ENCODE measurements at places on chromosomes 3 and 15.

- DNase-seq = no peak
Observed at GRCh38 chr15:78088773-78089080, 3.6 kb upstream of the SH2D7 start.

- DNase-seq = no peak
Observed at GRCh38 chr3:8618950-8619349, 25.6 kb downstream of the SSUH2 start.

- no peak for DNase-seq
Observed at GRCh38 chr15:88187195-88187594, 69.3 kb downstream of the NTRK3 start.

DNA sequence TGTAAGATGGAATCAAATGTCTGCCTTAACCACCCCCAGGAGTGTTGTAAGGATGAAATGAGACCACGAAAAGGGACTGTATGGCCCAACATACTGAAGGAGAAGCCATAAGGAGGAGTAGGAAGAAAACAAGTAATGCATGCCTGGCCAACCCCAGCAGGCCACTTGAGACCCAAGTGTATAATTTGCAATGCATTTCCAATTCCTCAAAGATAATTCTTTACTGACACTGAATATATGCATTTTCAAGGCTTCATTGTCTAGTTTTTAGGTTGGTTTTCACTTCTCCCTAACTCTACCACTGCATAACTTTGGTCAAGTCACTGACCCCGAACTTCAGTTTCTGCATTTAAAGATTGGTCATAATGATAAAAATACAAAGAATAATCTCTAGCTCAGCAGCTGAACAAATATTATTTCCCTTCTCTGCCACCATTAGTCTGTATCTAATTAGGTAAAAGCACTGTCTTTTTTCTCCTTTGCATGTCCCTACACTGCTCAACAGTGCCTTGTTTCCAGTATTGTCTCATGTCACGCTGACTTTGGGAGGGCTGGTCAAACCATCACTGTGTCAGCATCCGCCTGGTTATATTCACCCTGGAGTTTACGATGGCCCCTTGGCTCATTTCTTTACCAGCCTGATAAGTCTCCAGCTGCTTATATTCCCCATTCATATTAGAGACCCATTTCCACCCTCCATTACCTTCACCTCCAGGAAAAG is 378.6 kb downstream of the NTRK3 start:
- no peak for DNase-seq

GRCh38 chr15:69631978-69632377 is 179.4 kb downstream of the RPLP1 start:
- DNase-seq = no peak

- no peak for DNase-seq
Observed at GRCh38 chr3:69649120-69650065, 89.9 kb upstream of the MITF start.

DNA sequence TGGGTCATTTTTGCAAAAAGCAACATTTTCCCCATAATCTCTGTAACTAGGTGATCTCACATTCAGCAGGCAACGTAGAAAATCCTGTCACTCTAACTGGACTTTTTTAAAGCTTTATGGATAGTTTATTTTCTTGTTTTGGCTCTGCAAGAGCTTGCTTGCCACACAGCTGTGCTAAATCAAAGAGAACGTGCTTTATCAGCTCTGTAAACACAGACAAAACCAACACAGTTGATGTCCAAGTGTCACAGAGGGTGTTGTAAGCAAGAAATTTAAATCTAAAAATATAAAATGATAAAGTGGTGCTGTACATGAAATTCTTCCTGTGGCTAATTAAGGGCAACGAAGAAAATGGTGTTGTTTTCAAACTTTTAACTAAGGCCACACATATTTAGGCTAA is 97.5 kb upstream of the STAC start:
- DNase-seq = no peak

DNA sequence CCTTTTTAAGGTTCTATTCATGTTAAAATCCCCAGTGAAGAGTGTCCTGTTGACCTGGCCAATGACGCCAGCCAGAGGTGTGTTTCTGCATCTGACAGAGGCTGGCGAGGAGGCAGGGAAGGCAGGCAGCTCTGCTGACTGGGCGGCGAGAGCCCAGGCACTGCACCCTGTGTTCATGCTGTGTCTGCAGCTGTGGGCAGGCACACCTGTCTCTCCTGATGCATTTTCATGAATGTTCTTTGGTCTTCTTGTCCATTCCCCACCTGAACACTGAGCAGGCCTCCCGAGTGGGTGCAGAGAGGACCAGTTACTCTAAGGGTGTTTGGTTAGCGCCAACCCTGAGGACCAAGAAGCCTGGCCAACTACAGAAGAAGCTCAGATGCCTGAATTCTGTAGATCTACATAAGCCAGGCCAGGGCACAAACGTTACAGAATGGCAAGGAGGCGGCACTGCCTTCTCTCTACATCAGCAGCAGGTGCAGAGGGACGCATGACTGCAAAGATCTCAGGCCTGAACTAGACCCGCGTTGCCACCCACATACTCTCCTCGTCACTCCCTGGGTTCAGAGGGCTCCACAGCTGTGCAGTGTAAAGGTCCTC is 233.7 kb downstream of the OCA2 start:
- DNase-seq = no peak
